Left kidney (tissue), 8 donors: ENCODE measurements at places on chromosomes 5 and 9. TPM values are rescaled to one million over a fixed set of nuclear protein-coding genes. Genes with fewer than 3 reads are reported as not detected.
A peak's percentile ranks its signal among the peaks of the same experiment; 100 is the strongest.

The SCGB3A2 gene
- 0.73 TPM for polyA plus RNA-seq

The SLC1A3 gene
- 3.5 TPM for polyA plus RNA-seq

The MARCOL gene
- not detected for polyA plus RNA-seq

The HEMGN gene
- 1.5 TPM for polyA plus RNA-seq

The SLC2A6 gene
- polyA plus RNA-seq: 1.0 TPM

The UAP1L1 gene
- polyA plus RNA-seq: 6.9 TPM

The OCLN gene
- polyA plus RNA-seq: 49.7 TPM

The ZFYVE16 gene
- polyA plus RNA-seq: 102 TPM

DNA sequence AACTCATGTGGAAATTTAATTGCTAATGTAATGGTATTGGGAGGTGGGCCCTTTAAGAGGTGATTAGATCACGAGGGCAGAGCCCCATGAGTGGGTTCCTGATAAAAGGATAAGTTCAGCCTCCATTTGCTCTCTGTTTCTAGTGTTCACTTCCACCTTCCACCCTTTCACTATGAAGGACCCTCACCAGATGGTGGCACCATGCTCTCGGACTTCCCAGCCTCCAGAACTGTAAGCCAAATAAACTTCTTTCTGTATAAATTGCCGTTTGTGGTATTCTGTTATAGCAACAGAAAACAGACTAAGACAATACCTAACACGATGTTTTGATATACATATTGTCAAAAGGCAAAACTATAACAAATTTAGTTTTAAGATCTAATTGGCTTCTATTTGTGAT is 166.2 kb downstream of the DEPDC1B start:
- DNase-seq: no peak

GRCh38 chr9:3804103-3804502 is 278.3 kb upstream of the RFX3 start:
- DNase-seq: no peak

DNA sequence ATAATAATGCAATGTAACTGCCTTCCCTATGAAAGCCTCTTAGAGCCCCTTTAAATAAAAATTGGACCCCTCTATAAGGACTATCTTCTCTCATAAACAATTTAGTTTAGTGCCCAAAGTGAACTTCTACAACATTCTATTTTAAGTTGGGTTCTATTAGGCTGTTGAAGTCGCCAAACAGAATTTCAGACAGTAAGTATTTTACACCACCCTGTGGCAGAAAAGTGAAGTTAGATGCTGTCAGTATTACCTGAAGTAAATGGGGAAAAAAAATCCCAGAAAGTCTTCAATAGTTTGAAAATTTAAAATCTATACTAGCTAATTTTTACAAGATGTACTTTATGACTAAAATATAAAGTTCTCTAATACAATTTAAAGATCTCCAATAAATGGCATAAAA is 29.5 kb downstream of the CAAP1 start:
- peak; percentile 12 for DNase-seq

- no peak for DNase-seq
These were observed 2038.7 kb downstream of the EFNA5 start for GRCh38 chr5:105632043-105632442.

DNA sequence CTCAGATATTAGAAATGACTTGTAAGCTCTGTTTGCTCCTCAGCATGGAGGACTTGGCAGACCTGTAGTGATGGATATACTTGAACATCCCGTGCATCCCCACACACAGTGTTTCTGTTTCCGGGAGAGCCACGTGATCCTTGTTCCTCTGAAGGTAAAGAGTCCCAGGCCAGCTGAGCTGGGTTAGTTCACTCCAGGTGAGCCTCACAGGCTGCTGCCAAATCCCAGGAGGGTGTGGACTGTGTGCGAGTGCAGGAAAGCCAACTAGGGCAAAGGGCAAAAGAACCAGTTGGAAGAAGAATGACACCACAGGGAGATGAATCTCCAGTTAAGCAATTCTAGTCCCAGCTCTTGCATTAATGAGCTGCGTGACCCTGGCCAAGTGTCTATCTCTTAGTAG is 10.4 kb upstream of the TOMM5 start:
- no peak for DNase-seq

- DNase-seq: no peak
These were observed 27.4 kb upstream of the SAP30L start for GRCh38 chr5:154418344-154418820.

GRCh38 chr9:6426117-6426516 is 13.1 kb downstream of the UHRF2 start:
- no peak for DNase-seq

- no peak for DNase-seq
These were observed 186.4 kb downstream of the NMUR2 start for GRCh38 chr5:152218694-152219093.

- DNase-seq: no peak
These were observed 112.9 kb downstream of the SPATA31D1 start for GRCh38 chr9:82101475-82101874.

- no peak for DNase-seq
These were observed 134.5 kb downstream of the SEC61B start for GRCh38 chr9:99356512-99356971.

DNA sequence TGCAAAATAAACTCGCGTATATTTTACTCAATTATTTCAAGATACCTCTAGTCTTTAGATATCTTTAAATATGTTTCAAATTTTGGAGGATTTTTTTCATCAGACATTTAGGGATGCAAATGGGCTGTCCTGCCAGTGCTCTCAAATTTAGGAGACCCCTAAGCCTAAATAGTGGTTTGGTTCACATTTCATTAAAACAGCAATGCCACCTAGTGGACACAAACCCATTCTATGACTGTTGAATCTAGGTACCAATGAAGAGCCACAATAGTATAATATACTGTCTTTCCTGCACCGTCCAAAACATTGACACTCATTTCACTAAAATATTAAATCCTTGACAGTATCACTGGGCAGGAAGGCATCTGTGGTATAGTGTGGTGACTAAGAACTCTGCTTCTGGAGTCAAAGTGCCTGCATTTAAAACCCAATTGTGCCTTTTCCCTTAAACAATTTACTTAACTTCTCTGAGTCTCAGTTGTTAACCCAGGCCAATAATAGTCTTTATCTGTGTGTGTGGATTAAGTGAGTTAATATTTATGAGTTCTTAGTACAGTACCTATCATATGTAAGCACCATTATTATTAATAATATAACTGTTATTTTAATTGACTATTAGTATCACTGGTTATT is 148.0 kb downstream of the RORB start:
- peak; percentile 28 for DNase-seq

DNA sequence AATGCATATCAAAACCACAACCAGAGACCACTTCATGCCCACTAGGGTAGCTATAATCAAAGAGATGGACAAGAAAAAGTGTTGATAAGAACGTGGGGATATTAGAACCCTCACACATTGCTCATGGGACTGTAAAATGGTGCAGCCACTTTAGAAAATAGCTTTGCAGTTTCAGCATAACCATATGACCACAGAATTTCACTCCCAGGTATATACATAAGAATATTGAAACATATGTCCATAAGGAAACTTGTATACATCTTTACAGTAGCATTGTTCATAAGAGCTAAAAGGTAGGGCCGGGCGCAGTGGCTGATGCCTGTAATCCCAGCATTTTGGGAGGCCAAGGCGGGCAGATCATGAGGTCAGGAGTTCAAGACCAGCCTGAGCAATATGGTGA is 56.4 kb downstream of the S1PR3 start:
- DNase-seq: no peak

DNA sequence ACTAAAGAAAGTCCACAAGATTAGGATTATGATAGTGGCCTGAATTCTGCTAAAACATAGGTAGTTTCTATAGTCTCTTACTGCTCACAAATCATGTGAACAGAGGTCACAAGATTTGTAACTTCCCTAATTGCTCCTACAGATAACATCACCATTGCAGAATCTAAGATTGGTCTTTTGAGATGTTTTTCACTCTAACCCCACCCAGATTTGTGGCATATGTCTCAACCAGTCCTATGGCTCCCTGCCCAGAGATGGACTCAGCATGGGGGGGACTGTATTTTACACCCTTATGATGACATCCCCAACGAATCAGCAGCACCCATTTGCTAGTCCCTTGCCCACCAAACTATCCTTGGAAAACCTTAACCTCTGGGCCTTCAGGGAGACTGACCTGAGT is 1046.2 kb downstream of the CDH12 start:
- no peak for DNase-seq

DNA sequence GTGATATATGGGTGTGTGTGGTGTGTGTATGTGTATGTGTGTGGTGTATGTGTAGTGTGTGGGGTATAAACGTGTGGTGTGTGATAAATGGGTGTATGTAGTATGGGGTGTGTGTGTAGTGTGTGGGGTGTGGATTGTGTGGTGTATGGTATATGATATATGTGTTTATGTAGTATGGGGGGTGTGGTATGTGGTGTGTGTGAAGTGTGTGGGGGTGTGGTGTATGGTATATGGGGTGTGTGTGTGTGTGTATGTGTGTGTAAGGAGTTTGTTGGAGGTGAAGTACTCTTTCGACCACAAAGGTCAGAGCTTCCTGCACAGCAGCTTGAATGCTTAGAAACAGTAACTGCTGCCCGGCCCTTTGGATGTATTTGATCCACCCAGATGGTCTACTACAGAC is 145.2 kb upstream of the IQGAP2 start:
- DNase-seq: no peak

DNA sequence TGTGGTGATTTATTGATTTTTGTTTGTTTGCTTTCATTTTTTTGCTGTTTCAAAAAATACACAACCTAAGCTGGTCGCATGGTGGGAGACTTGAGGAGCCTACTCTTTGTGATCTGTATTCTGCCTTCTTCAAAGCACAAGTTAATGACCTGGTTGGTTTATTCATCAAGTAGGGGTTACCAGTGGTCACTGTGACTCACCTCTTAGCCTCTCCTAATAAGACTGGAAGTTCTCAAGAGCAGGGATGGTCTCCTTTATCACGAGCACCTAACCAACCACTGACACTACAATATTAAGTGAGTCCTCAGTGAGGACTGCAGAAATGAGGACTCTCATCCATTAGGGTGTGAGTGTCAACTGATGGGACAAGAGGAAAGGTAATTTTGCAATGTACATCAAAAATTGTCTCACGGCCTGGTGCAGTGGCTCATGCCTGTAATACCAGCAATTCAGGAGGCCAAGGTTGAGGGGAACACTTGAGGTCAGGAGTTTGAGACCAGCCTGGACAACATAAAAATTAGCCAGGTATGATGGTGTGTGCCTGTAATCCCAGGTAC is 13.6 kb upstream of the MTMR12 start:
- no peak for DNase-seq

- no peak for DNase-seq
These were observed 173.9 kb downstream of the HSPA4 start for GRCh38 chr5:133225671-133226152.

DNA sequence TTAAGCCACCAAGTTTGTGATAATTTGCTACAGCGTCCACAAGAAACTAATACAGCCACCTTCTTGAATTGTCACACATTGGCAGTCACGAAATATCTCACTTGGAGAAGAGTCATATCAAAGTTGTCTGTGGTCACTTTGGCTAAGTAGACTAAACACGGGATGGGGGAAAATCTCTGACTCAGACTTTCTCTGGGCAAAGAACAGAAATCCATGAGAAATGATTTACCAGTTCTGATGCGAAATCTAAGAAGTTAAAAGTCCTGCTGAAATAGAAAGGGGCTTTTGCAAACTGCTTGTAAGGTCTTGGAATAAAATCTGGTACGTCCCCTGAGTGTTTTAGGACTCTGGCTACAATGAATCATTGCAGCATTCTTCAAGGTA is 158.4 kb downstream of the COL23A1 start:
- DNase-seq: no peak

DNA sequence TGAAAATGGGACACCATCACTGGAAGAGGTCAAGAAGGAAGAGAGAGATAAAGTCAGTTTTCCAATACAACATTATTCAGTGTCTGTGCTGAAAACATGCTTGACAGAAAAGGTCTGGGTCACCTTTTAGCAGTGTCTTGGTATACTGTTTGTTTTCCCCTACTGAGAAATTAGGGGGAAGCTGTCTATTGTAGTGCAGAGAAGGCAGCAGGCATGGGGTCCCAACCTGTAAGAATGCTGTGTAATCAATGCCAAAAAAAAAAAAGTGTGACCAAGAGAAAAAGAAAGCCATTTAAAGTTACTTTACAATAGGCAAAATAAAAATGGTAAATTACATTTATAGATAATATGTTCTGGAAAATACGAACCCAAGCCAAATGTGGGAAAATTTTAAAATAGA is 139.3 kb downstream of the RAB3C start:
- DNase-seq: no peak

DNA sequence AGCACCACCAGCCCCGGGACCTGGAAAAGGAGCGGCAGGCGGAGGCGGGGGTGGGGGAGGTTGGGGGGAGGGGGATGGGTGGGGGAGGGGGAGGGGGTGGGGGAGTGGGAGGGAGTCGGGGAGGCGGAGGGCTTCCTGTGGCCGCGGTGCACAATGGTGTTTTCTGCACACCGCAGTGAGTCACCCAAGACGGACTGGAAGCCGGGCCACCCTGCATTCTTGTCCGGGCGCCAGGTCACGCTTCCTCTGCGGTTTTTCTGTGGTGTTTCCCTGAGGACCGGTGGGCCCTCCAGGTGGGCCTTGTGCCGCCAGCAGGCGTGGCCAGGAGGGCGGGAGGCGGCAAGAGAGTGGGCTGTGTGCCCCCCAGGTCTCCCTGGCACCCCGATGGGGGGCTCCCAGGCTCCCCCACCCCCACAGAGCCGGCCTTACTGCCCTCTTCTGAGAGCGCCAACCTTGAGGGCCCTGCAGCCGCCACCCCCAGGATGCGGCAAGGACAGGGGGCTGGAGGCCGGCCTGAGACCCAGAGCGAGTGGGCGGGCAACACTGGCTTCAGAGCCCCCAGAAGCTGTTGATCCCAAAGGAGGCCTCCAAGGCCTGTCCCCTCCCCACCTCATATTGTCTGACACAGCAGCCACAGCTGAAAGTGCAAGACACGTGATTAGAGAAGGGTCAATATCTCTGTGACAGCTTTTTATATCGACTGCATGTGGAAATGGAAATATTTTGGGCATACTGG is 11.1 kb downstream of the EXD3 start:
- no peak for DNase-seq

DNA sequence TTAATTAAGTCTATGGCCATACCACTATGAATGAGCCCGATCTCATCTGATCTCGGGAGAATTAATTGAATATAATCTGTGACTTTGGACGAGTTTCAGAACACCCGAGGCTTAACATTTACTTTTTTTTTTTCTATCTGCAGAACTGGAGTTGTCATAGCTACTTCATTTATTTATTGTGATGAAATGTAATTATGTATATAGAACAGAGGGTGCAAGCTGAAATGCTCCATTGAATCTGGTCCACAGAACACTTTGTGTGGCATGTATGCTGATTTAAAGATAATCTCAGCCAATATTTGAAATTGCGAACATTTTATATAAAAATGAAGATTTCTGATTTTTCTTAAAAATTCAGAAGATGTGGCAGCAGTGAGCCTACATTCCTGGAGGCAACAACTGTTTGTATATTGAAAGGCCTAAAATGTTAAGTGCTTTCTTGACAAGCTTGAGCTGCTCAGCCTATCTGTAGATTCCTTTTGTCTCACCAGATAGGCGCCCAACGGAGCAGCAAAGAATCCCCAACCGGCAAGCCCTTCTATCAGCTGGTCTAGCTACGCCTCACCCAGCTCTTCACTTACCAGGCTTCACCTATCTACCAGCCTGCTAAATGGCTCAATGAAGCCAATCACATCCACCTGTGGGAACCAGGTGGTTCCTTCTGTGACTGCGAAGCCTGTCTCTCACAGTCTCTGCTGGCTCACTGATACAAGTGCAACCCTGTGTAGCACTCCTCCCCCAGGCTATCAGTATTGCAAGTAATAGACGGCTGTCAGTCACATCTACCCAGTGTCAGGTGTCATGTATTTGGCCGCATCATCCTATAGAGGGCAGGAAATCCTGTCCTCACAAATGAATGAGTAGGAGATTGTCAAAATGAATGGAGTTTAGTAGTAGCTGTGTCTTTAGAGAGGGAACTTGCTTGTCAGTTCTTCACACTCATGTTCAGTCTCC is 170.6 kb upstream of the MRPS30 start:
- DNase-seq: no peak
